HFFc6 (cell line): ENCODE measurements at places on chromosomes 4 and X. TPM values are rescaled to one million over a fixed set of nuclear protein-coding genes. Genes with fewer than 3 reads are reported as not detected.

TTC29 gene
- not detected in 3 replicates for total RNA-seq

GRCh38 chrX:11458170-11458569, 165.0 kb downstream of the AMELX start:
- H3K36me3 ChIP-seq: no peaks in the 10 kb centered on the region
- H3K27ac ChIP-seq: no peak overlapping the region
- no peak overlapping the region for H3K4me3 ChIP-seq
- 0 out of 2 replicates have a peak, but pooled peaks cover 1% of the 10 kb centered on the region for H3K27me3 ChIP-seq

- H3K36me3 ChIP-seq: no peaks in the 10 kb centered on the region
- H3K27ac ChIP-seq: no peak overlapping the region
- H3K4me1 ChIP-seq: peaks cover 34% of the 10 kb centered on the region
- no peak for DNase-seq
- H3K4me3 ChIP-seq: no peak overlapping the region
Measured at GRCh38 chr4:53556651-53557050, 34.6 kb downstream of the LNX1 start.

DNA sequence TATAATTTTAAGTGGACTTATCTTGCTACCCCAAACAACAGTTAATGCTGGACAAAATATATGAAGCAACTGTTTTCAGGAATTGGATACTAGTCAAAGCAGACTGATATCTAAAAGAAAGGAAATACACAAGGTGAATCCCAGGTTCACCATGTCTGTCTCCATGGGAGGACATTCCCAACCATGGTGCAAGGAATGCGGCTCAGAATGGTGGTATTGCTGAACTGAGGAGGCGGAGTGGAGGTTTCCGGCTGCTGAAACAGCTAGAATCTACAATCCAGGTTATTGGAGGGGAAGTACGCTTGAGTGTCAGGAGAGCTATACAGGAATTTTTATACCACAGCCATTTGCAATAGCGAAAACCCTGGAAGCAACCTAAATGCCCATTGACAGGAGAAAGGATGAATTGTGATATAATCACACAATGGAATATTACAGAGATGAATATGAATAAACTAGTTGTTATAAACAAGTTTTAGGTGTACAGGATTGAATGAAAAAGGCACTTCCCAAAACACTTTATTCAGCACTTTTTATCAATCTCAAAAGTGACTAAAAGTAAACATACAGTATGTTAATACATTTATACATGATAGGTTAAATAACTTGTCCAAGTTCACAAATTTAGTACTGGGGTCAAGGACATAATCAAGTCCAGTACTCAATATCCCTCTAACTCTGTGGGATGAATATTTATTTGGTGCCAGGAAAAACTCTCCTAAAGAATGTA, 9.0 kb downstream of the HMGB2 start:
- H3K4me3 ChIP-seq: no peak overlapping the region
- peaks cover 16% of the 10 kb centered on the region for H3K4me1 ChIP-seq
- DNase-seq: no peak
- no peaks in the 10 kb centered on the region; the same call in 1 of the 2 replicates for H3K27me3 ChIP-seq
- H3K27ac ChIP-seq: no peak overlapping the region

PAK3 gene
- total RNA-seq: not detected in 3 replicates
